ENCODE measurements at places on chromosomes 3 and 15.

- DNase-seq = no peak
Observed at GRCh38 chr15:65969865-65970816, 100.8 kb downstream of the RAB11A start.

GRCh38 chr15:98381446-98381845, 266.9 kb upstream of the IGF1R start:
- no peak for DNase-seq

GRCh38 chr15:63178034-63178433, 11.4 kb upstream of the RAB8B start:
- no peak for DNase-seq

DNA sequence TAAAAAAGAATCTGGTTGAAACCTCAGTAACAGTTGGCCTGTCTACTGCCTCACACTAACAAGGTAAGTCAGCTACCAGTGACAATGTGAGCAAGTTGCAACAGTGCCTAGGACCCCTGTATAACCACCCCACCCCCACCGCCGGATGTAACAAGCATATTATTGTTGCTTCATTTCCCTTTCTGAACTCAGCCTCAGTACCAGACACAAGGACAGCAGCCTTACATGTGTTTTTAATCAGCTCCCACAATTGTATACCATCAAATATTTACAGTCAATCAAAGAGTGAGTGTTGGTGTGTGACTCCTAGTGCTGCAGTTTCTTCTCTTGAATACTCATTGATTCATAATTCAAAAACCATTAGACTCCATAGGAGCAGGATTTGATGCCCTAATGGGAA, 96.4 kb downstream of the PYDC2 start:
- DNase-seq = no peak

DNA sequence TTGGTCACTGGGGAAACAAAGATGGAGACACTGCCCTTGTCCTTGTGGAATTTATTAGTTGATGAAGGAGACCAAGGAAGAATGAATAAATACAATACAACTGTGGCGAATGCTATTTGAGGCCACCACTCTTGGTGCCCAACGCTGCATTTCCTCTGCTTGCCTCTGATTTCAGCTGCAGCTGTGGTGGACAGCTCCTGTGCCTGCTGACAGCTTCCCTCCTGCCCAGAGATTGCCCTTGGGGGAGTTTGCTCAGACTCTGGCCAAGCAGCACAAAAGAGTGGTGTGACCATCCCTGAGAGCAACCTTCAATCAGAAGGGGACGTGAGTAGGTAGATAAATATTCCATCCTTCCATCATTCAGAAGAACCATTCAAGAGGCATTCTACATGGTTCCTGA, 64.6 kb upstream of the FHIT start:
- no peak for DNase-seq

- DNase-seq = no peak
Observed at GRCh38 chr3:22977042-22977441, 226.1 kb upstream of the UBE2E2 start.

DNA sequence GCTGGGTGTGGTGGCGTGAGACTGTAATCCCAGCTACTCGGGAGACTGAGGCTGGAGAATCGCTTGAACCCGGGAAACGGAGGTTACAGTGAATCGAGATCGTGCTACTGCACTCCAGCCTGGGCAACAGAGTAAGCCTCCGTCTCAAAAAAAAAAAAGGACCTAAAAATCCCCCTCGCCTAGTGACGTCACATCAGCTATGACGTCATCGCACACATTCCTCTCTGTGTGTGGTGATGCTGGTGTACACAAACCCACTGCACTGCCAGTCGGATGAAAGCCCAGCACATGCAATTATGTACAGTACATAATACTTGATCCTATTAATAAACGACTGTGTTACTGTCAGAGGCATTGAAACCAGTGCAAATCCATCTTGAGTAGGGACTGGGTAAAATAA, 40.2 kb upstream of the SEC61A1 start:
- no peak for DNase-seq

- DNase-seq = no peak
Observed at GRCh38 chr15:29938361-29939335, 116.4 kb upstream of the TJP1 start.

GRCh38 chr3:39011191-39011736, 40.5 kb downstream of the SCN11A start:
- no peak for DNase-seq

GRCh38 chr3:38051131-38051530, 12.1 kb downstream of the DLEC1 start:
- no peak for DNase-seq

DNA sequence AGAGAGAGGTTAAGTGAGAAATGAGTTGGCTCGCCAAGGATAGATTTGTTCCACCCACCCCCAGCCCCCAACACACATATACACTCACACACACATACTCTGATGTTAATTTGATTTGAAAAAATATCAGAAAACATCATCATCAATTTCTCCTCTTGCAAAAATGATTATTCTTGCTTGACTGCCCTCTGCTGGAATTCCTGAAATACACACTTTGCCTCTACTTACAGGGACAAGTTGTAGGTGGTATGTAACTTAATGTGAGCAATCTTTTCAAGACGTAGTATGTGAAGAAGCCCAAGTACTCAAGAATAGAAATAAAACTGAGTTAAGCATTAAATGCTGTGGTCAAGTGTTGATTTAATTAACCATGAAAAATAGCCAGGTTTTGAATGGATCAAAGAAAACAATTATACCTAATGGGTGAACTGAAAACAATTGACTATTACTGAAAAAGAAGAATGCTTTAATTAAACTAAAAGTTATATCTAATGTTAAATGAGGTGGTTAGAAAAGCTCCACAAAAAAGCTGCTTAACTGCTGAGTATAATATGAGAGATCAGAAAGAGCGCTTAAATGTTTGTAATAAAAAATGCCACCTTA, 46.6 kb upstream of the MDFIC2 start:
- peak; percentile 0 for DNase-seq

- DNase-seq = no peak
Observed at GRCh38 chr15:31528846-31529245, 202.2 kb downstream of the KLF13 start.

GRCh38 chr3:197151580-197151979, 122.0 kb upstream of the MELTF start:
- DNase-seq = peak; percentile 26

DNA sequence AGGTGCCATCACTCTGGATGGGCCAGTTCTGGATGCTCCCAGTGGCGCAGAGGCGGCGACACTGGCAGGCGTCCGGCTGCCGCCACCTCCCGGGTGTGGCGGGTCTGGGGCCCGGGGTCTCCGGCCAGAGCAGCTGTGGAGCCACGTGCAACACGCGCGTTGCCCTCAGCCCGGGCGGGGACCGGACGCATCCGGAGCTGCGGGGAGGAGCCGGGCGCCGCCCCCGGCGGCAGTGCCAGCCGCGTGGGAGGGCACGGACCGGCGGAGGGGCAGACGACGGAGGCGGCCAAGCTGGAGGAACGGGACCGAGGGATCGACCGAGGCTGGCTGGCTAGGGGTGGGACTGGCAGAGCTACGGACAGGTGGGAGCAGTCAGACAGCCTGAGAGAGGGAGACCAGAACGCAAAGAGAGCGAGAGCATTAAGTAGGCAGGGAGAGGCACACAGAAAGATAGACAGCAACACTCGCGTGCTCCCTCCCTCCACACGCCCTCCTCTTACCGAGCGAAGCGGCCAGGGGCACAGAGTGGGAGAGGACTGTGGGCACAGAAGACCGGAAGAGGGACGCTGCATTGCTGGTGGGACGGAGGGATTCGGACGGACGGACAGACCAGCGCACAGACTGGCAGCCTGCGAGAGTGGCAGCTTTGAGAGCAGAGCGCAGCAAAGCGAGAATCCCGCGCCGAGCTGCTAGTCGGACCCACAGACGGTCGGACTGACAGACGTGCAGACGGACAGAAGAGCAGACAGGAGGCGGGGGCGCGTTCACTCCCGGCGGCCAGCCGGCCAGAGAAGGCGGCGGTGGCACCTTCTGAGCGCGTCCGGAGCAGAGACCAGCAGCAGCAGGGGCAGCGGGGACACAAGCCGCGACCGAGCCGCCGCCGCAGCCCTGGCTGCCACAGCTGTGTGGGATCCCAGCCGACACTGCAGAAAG, at the start of gene ARPP21:
TSS of gene ARPP21 (plus strand) at position 272 of the 933 bp plus-strand sequence. CDS start 42,227 bp downstream, outside the sequence.
- no peak for DNase-seq

DNA sequence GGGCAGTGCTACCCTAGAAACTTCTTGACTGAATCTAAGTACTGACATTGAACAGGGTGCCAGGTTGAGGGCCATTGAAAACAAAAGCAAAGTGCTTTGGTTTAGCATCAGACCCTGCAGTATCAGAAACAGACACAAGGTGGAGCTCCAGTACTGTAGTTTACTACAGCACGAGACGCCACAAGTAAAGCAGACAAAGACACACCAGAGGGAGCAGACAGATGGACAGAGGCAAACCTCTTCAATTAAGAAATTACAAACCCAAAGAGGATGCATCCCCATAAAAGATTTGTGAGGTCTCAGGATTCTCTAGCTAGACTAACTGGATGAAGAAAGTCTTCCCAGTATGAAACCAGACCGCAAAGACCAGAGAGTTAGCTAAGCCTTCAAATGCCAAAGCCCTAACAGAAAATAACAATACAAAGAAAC, 16.6 kb downstream of the TOP2B start:
- peak; percentile 44 for DNase-seq

- DNase-seq = peak; percentile 82
Observed at GRCh38 chr15:74635228-74635627, 19.6 kb downstream of the CLK3 start.

Measured in RWPE1 (cell line).